ENCODE measurements at places on chromosomes 7 and 10.

GRCh38 chr10:129533281-129533680, 66.2 kb downstream of the MGMT start:
- DNase-seq, result no peak

DNA sequence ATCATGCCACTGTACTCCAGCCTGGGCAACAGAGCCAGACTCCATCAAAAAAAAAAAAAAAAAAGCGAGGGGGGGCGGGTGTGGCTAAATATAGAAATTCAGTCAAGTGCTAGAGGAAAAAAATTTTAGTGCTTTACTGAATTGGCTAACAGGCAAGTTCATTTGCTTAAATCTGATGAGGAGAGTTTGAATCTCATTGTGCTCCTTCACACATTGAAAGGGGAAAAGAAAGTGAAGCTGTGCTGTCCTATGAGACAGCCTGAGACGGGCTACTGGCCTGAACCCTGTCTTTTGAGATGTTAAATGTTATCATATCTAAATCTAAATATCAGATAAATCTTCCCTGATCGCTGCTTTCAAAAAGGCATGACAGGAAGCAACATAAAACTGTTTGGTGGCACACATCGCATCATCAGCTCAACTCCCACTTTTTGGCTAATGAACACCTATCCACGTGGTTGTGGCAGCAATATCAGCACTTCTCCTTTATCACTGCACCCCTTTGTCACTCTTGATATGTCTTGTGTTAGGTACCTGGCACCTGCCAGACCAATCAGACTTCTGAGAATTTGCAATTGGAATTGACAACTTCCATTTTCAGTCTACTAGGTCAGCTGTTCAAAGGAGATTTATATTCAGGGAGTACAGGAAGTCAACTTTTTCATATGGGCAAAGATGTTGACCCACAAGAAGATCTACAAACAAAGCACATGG, 14.0 kb upstream of the IFIT1B start:
- no peak for DNase-seq

GRCh38 chr10:11320809-11321520, 290.5 kb downstream of the USP6NL start:
- no peak for DNase-seq

- DNase-seq, result no peak
Measured at GRCh38 chr10:20966426-20966825, 69.3 kb upstream of the NEBL start.

DNA sequence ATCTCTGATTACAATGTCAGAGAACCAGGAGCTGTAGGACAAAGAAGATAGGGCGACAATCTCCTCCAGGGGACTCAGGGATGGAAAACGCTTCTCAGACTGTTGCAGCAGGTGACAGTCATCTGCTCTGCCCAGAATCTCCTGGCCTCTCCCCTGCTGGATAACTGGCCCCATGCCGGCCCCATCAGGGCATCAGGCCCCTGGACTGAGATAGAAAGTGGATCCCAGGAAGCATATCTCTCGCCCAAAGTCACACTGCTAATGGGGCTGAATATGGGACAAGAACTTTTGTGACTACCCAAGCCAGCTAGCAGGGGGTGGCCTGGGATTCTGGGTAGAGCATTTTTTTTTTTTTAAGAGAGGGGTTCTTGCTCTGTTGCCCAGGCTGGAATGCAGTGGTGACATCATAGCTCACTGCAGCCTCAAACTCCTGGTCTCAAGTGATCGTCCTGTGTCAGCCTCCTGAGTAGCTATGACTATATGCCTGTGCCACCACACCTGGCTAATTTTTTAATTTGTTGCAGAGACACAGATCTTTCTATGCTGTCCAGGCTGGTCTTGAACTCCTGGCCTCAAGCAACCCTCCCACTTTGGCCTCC, 20.5 kb upstream of the MLXIPL start:
- no peak for DNase-seq

- DNase-seq, result no peak
Measured at GRCh38 chr7:12564996-12565764, 5.3 kb upstream of the SCIN start.

DNA sequence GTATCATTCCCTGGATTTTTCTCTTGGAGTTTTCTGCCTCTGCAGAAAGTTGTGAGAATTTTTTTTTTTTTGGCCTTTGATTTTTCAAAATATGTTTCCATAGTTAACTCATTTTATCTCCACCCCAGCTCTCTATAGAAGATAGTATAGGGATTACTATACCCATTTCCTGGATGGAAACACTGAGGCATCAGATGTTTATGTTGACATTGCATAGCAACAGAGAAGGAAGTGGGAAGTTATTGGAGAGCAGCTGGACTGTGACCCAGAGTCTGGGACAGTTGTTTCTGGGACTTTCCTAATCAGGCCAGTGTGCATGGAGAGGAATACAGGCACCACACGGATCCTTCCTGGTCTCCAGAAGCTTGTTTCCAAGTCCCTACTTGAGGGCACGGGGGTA, 158.0 kb downstream of the CDH23 start:
- DNase-seq, result no peak

GRCh38 chr10:126041804-126042231, 145.5 kb downstream of the FANK1 start:
- DNase-seq, result no peak

GRCh38 chr10:24721229-24722106, 2.2 kb downstream of the ARHGAP21 start:
- DNase-seq, result no peak

DNA sequence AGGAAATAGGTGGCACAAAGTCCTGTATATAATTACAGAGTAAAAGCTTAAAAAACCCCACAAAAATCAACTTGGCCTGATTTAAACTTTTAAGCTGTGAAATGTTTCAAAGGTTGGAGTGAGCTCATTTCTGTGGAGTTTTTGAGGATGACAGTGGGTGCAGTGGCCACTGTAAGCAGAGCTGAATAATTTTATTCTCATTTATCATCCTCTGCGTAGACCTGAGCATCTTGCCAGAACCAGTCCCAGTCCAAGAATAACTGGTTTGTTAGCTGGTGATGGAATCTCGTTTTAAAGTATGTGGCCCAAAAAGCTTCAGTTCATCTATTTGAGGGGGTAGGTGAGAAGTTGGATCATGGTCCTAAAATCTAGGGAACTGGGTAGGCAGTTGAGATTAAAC, 4.4 kb downstream of the BMPER start:
- DNase-seq, result no peak

DNA sequence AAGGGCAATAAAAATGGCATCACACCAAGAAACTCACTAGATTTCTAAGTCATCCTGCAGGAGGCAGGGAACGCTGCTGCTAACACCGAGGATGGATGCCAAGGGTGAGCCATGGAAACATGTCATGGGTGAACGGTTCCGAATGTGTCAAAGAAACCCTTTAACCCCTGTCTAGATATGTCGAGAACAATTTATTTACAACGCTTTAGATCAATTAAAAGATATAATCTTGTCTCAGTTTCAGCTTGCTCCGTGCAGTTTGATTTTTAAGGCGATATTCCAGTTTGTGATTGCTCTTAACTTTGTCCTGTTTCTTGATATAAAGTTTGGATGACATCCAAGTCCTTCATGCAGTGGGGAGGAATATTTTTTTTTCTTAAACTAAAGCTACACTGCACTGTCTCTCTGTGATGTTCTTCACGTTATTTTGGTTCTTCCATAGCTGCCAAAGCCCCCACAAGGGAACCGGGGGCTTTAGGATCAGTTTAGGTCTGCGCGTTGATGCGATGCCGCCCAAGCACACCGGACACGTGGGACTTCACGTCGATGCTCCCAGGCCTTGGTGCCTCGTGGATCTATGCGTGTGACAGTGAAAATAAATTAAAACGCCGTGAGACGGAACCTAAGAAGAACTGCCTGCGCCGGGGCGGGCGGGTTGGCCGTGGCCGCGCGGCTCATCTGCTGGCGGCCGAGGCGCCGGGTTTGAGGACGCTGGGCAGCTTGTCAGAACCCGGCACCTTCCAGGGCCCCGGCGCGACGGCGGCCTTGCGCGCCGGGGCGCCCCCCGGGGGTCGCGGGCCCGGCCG, 220.3 kb downstream of the PHTF2 start:
- peak; percentile 48 for DNase-seq

DNA sequence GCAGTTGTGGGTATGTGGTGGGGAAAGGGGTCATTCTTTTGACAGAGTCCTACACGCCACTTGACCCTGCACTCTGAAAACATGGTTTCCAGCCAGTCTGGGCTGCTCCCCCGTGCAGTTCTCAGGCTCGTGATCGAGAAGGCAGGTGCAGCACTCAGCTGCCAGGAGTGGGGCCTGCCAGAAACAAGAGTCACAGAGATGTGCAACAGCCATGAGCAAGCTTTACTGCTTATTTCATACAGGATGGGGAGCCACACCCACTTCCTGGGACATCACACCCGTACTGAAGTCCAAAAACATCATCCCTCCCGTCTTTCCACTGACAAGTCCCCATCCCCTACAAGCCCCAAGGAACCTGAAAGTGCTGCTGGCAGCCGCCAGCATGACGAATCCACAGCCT, 9.3 kb downstream of the ATG9B start:
- no peak for DNase-seq

GRCh38 chr10:46527241-46527811, 29.1 kb downstream of the GPRIN2 start:
- DNase-seq, result no peak

DNA sequence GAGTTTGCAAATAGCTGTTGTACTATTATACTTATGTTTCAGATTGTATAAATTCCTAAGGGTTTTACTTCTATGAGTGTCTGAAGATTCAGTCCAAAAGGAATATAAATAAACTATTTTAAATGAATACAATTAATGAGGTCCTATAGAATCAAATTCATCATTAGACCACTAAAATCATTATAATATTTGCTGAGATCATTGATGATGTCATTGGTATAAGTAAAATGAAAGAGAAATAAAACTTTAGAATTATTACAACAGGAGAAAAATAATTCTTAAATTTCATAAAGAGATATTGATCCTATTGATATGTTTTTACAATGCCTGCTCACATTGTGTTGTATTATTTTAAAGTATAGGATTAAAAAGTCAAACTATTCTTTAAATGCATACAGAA, 544.0 kb upstream of the ZWINT start:
- no peak for DNase-seq

- no peak for DNase-seq
Measured at GRCh38 chr10:79358811-79359210, 11.5 kb downstream of the PPIF start.

GRCh38 chr7:135194494-135195095, 16.7 kb downstream of the WDR91 start:
- no peak for DNase-seq

DNA sequence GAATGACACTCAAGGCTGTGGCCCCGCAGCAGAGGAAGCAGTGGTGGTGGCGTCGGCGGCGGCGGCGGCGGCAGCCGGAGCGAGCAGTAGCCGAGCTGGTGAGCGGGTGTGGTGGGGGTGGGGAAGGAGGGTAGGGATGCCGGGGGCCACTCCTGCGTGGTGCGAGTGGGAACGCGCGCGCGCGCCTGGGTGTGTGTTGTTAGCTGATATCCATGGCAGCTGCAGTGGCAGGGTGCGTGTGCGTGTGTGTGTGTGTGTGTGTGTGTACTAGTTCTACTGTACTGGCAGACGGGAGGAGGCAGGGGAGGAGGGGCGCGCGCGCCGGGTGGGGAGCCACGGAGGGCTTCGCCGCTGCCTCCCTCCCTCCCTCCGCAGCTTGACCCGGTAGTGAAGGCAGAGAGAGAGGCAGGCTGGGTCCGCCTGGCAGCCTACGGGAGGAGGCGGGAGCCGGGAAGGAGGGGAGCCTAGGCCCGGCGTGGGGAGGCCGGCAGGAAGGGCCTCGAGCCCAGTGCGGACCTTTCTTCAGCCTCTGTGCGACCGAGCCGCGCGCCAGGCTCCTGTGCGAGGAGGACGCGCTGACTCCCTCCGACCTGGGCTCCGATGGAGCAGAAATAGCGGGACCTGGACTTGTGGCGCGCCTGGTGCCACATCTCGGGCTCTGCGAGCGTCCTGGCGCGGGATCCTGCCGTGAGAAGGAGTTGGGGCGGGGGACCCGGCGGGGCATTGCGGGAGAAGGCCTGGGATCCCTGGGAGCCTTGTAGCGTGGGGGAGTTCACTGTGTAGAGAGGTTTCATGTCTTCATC, at the start of gene MAGI2:
Gene MAGI2 (minus strand): TSS at position 110 of the 803 bp plus-strand sequence. CDS start 347 bp downstream, outside the sequence.
- DNase-seq, result no peak

DNA sequence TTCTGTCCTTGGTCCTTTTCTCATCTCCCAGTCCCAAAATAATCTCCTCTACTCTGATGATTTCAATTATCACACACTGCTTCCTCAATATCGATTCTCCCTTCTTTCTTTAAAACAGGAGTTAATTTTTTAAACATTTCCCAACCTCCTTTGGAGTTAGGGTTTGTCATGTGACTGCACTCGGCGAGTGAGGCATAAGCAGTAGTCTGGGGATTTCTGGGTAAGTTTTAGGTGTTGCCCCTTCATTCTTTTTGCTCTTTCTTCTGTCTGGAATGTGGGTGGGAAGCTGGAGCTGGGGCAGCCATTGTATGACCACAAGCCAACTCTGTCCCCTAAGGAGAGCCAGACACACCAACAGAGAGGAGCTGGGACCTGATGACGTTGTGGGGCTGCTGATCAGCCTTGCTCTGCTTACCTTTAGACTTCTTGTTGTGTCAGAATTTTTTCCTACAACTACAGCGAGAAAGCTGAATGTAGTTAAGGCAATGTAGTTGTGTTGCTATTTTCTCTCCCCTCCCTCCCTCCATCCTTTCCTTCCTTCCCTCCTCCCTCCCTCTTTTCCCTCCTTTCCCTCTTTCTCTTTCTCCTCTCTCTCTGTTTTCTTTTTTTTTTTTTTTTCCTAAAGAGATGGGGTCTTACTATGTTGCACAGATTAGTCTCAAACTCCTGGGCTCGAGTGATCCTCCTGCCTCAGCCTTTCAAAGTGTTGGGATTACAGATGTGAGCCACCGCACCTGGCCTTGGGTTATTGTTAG, 6.5 kb upstream of the TSPAN14 start:
- DNase-seq, result no peak

DNA sequence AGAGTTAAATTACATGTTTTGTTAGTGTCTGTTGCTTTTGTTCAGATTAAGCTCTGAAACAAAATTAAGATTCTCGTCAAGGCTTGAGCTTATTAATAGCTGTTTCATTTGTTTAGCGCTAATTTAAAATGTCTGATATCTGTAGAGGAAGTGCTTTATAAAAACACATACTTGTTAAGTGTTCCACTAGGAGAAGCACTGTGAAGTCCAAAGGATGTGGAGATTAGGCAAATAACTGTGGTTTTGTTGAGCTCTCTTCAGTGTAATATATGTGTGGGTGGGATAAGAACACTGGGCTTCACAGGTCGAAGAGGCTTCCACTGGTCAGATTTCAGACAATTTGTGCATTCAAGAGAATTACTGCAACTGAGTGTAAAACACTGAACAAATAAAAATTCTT, 242.0 kb downstream of the AUTS2 start:
- DNase-seq, result no peak

Data from NCI-H1105 treated with DMSO at 0.1 percent for 48 hours (cell line).